Immature natural killer cell (primary cell): ENCODE measurements at places on chromosomes 16 and 17.

DNA sequence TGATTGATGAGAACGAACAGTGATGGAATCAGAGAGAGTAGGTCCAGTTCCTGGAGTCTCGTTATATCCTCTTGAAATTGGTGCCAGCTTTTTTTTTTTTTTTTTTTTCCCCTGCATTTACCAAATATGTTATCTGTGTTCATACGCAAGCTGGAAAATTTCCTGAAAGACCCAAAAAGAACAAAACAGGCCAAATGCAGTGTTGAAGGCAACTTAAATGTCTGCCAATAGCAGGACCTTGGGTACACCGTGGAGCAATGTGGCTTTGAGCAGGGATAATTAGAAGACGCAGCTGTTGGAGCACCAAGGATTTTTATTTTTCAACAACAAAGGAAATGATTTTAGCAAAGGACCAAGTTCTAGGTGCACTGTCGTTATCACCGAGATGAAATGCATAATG is 105.0 kb downstream of the ABCC6 start:
- DNase-seq, result no peak

DNA sequence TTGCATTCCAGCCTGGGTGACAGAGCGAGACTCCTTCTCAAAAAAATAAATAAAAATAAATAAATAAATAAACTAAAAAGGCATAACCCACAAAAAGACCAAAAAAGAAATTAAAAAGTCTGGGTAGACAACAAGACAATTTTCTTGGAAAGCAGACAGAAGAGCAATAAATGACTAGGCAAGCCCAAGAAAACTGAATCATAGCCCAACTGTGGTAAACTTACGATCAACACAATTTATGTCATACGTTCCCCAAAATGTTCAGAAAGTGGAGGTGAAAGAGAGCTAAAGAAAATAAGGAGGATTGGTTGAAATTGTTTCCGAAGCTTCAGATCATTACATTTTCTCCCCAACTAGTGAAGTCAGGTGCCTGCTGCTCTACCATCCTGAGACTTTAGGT is 31.3 kb upstream of the C17orf78 start:
- no peak for DNase-seq

- no peak for DNase-seq
Measured at GRCh38 chr16:11957591-11958395, 7.2 kb upstream of the TNFRSF17 start.

GRCh38 chr16:26665166-26665939 is 401.4 kb upstream of the C16orf82 start:
- DNase-seq, result no peak

- DNase-seq, result no peak
Measured at GRCh38 chr17:59963738-59964481, 630 bp downstream of the RNFT1 start.

DNA sequence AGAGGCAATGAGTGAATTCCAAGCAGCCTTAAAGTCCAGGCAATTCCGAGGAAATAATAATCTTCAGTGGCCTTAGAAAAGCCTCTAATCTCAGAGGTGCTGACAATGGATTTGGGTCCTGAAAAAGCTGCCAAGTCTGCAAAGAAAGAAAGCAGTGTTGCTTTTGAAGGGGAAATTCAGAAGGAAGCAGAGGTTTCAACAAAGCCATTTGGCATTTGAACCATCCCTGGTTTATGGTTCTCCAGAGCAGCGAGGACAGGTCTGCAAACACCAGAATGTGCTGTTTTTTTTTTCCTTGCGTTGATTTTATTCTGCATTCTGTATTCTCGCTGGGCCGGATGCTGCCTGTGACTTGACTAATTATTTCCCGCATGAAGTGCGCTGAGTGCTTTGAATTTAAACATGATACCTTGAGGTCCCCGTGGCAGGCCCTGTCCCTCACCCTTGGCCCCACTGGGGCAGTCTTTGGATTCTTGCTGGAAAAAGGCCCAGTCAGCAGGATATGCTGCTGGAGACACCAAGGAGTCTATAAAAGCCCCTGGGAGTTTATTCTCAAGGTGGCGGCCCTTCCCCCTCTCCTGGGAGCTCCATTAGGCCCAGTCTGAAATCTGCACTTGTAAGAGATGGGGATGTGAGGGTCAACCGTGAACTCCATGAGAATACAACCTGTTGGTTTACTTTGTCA is 338.3 kb downstream of the HAPSTR1 start:
- no peak for DNase-seq

DNA sequence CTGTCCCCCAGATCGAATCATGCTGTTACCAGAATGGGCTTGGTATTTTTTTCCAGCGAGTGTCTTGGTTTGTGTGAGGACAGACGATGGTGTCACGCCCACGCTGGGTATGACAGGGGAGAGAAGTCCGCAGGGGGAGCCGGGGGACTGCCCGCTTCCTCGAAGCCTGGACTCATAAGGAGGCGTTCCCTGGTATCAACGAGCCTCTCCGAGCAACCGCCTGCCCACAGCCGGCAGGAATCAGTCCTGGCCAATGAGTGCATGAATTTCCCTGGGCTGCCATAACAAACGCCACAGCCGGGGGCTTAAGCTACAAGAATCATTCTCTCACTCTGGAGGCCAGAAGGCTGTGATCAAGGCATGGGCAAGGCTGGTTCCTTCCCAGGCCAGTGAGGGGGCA is 26.1 kb upstream of the JPH3 start:
- DNase-seq, result no peak

DNA sequence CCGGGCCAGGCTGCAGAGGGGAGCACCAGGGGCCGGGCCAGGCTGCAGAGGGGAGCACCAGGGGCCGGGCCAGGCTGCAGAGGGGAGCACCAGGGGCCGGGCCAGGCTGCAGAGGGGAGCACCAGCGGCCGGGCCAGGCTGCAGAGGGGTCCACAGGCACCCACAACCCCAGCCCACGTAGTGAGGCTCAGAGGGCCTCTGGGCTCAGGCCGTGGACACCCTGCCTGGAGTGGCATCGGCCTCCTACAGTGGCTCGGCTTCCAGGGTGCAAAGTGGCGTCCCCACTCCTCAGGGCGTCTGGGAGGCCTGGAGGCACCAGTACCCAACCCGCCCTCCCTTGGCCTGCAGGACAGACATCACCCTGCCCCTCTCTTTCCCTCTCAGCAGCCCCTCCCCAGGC is 9.6 kb downstream of the DOC2B start:
- no peak for DNase-seq

DNA sequence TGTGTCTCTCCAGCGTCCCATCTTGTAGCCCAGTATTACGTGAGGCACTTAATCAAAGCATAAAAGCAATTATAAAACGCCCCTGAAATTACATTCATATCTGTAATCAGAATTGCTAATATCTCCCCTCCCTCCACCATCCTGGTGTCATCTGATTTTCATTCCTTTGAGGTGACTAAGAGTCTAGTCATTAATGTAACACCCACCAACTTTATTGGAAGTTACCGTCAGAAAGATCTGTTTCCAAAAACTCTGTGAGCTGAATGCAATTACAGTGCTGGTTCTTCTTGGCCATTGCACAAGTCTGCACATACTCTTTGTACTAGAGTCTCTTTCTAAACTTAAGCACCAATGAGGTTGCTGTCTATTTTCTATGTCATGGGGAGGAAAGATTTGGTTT is 12.5 kb upstream of the MAF start:
- no peak for DNase-seq

GRCh38 chr17:12097326-12097725 is 76.6 kb downstream of the MAP2K4 start:
- no peak for DNase-seq

DNA sequence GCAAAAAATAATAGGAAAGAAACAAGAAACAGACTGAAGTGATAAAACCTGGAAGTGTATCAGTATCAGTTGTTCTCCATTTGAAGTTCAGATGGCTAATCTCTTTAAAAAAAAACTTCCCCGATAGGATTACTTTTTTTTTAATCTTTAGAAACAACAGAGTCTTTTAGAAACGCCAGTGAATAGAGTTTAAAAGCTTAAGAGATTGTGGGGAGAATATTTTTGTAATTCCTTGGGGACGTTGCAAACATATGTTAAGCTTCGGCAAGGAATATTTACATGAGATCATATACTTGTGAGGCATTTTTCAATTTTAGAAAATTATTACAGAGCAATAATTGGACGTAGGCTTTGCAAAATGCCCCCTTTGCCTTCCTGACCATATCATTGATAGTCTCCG is 13.2 kb downstream of the MAF start:
- DNase-seq, result no peak

- no peak for DNase-seq
Measured at GRCh38 chr16:4788910-4789309, 765 bp upstream of the SEPTIN12 start.

DNA sequence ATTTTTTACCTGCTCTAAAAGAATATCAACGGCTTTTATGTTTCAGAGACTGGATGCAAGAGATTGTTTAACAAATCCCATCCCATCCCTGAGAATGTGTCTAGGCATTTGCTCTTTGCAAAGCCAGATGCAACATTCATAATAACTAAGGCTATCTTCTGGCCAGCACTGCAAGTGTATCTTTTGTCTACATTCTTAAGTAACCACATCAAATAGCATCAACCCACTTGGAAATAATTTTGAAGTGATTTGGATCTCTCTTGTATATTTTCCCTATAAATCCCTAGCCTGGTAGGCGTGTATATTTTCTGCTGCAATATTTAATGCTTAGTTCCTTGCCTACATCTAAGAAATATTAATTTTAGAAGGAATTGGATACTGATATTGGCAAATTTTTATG is 64.3 kb downstream of the PIGL start:
- no peak for DNase-seq

DNA sequence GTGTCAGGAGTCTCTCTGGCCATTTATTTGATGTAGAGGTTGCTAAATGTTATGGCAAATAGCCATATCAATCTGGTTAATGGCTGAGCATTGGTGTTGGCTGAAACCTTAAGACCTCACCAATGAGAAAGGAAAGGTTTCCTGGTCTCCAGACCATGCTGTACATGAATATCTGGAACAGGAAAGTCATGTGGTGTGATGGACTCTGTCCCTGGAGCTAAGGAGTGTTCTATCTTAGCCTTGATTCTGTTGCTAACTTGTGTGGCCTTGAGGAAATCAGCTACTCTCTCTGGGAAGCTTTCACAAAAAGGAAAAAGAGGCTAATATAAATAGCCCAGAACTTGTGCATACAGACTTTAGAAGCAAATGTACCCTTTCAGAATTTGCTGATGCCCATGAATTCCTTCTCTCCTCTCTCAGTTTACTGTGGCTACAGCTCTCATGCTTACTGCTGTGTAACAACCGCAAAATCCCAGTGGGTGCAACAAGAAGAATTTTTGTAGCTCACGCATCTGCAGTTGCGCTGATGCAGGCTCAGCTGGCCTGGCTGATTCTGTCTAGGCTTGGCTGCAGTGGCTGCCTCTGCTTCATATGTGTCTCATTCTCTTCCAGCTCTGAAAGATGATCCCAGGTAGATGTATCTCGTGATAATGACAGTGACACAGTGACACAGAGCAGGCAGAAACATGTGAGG is 287.5 kb downstream of the NPIPA8 start:
- DNase-seq, result no peak

- DNase-seq, result no peak
Measured at GRCh38 chr17:45841186-45841585, 3.5 kb upstream of the SPPL2C start.

GRCh38 chr16:87306516-87306915 is 10.7 kb downstream of the C16orf95 start:
- DNase-seq, result no peak

- DNase-seq, result no peak
Measured at GRCh38 chr16:27322858-27323780, 9.3 kb downstream of the IL4R start.

DNA sequence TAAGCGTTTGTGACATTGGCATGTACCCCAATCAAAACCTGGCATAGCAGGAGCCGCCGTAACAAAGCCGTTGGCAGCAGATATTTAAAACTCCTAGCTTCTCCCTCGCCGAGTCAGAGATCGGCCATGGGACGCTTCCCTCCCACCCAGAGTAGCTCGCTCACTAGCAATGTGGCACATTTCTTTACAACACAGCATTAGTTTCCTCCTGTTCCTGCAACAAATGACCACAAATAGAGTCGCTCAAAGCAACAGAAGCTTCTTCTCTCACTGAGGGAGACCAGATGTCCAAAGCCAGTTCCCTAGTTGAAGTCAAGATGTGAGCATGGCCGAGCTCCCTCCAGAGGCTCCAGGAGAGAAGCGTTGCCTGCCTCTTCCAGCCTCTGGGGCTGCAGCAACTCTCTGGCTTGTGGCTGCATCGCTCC is 106.7 kb downstream of the RBFOX3 start:
- no peak for DNase-seq

- DNase-seq, result no peak
Measured at GRCh38 chr16:3091551-3091950, 7.5 kb downstream of the ZSCAN10 start.

- DNase-seq, result no peak
Measured at GRCh38 chr17:27660436-27660835, 29.4 kb downstream of the LGALS9 start.

GRCh38 chr17:82001571-82002056 is 21.1 kb downstream of the CENPX start:
- no peak for DNase-seq

- no peak for DNase-seq
Measured at GRCh38 chr16:20026361-20027072, 47.2 kb downstream of the GPR139 start.

DNA sequence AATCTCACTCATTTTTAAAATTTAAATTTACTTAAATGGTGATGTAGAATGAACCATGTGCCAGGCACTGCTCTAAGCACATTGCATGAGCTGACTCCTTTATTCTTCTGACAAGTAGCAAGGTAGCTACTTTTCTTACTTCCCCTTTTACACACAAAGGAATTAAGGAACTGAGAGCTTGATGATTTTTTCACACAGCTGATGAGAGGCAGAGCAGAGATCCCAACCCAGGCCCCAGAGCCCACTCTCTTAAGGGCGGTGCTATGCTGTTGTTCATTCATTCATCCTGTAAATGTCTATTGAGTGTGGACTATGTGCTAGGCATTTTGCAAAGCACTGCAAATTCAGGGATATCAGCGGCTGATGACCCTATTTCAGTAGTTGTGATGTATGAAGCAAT is 17.9 kb downstream of the SEC14L5 start:
- no peak for DNase-seq

DNA sequence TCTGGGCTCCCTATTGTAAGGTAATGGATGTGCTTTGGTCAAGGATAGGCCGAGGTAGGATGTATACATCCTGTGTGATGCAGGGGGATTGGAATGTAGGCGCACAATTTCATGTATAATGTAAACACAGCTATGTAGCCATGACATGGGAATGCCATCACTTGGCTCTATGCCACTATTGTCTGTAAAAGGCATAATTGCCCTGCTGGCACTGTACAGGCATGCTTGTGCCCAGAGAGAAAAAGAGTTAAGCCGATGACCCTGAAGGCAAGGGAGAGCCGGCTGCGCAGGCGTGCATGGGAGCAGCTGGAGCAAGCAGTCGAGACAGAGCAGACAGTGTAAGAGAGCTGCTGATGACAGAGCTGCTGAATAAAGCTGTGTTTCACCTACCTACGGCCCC is 212.5 kb upstream of the CPHXL start:
- DNase-seq, result no peak

- no peak for DNase-seq
Measured at GRCh38 chr17:44598329-44598728, 41.0 kb downstream of the FZD2 start.

DNA sequence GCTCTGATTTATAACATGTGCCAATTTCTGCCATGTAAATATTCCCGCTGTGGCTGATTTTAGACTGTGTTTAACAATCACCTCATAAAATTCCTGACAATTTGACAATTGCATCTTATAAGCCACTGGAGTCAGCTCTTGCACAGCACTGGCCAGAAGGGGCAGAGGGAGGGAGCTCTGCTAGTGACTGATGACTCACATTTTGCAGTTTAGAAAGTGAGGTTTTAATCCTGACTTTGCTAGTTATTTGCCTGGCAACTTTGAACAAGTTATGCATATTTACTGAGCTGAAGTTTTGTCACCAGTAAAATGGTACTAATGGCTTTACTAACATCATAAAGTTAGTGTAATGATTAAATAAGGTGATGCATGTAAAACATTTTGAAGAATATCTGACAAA is 452.3 kb downstream of the CNTNAP4 start:
- DNase-seq, result no peak
